ENCODE measurements at places on chromosomes 7 and 10.
A peak's percentile ranks its signal among the peaks of the same experiment; 100 is the strongest.

DNA sequence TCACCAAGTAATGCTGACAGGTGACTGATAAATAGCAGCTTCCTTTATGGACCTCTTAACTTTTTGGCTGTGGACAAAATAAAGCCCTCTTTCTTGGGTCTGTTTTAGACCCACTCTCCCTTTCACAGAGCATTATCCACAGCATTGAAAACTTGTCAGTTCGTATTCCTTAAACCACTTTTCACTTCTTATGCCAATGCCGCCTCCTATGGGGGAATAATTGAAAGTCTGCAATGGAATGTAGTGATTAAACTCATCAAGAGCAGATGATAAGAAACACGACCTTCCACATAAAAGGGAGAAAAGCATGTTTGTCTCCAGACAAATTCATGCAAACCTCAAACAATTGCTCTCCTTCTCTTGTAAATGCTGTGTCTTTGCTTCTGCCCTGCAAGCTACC is 153.4 kb downstream of the SORCS1 start:
- no peak for DNase-seq

- peak; percentile 67 for DNase-seq
Observed at GRCh38 chr10:119652361-119652730, 1.2 kb downstream of the BAG3 start.

DNA sequence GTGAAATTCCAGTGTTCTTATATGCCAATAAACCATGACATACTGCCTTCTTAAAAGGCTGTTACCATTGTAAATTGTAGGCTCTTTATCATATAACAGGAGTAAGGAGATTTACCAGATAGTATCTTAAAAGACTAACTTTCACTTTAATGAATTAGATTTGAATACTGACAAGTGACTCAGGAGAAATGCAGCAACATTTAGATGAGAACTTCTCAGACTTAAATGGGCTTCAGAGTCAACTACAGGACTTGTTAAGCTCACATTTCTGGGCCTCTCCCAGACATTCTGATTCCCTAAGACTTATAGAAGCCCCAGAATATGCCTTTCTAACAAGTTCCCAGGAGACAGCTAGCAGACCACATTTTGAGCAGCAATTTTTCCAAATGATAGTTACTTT is 466.3 kb downstream of the ARL4A start:
- DNase-seq: no peak

GRCh38 chr7:151484971-151485707 is 34.6 kb downstream of the RHEB start:
- no peak for DNase-seq

DNA sequence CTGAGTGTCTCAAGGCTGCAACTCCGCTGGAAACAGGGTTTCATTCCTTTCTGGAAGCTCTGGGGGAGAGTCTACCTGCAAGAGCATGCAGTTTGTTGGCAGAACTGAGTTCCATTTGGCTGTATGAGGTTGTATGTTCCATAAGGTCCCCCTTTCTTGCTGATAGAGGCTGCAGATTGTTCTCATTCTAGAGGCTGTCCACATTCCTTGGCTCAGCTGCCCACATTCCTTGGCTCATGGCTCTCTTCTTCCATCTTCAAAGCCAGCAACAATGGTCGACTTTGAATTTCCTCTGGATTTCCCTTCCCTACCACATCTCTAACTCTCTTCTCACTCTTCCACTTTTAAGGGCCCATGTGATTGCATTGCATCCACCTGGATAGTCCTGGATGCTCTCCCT is 147.3 kb upstream of the CDCA7L start:
- no peak for DNase-seq

DNA sequence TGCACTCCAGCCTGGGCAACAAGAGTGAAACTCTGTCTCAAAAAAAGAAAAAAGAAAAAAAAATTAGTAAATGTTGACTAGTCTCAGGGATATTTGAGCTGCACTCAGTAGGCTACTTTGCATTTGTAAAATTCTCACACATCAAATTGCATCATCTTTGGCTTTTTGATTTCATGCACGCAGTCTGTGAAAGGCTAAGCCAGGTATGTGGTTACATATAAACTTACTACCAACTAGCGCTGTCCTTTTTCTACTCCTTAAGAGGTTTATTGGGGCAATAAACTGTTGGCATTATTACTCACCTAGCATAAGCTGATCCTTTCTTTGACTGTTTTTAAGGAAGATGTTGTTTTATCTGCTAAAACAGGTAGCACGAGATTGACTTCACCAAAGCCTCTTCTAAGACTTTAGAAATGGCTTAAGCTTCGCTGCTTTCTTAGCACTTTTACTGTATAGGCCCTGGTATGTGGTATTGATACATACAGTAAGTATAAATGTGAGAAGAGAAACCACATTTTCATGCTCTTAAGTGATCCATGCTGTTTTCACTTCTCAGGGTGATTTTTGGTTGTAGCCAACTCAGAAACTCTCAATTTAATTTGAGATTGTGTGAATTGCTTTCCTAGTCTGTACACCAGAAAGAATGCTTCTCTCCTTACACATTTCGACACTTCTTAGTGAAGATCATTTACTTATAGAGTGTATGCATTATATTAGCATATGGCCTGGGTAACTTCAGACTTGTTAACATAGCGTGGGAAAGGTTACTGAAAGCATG is 323.9 kb downstream of the AUTS2 start:
- DNase-seq: no peak

DNA sequence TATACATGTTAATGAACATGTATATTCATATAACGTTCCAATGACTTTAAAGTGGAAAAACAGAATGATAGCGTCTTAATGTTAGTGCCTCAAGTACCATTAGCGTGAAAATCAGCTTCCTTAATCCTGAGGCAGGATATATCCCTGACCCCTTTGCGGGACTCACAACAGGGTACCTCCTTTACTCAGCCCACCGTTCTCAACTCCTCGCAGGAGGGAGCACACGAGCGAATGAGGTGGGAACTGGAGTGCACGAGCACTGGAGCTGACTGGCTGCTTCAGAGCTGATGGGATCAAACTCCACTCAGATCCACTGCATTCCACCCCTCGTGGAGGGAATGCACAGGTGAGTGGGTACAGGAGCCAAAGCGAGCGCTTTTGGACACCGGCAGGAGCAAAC is 36.1 kb downstream of the AVL9 start:
- no peak for DNase-seq

- DNase-seq: no peak
Observed at GRCh38 chr7:149547126-149547525, 49.5 kb upstream of the ZNF746 start.

- DNase-seq: no peak
Observed at GRCh38 chr10:91194497-91195179, 25.8 kb upstream of the PCGF5 start.

DNA sequence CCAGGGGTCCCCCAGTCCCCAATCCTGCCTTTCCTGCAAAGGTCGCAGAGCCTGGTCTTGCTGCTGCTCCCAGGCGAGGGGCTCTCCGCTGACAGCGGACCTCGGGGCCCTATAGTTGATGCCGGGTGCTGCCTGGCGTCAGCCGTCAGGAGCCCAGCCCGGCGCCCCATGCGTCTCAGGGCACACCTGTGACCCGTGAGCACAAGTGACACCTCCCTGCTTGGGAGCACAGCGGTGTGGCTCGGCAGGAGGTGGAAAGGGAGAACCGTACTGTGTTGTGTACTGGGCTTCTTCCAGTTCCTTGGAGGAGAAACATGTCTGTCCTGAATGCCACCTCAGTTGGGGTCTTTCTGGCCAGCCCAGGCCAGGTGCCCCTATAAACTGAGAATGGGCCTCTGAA is 56.7 kb downstream of the LHPP start:
- no peak for DNase-seq

DNA sequence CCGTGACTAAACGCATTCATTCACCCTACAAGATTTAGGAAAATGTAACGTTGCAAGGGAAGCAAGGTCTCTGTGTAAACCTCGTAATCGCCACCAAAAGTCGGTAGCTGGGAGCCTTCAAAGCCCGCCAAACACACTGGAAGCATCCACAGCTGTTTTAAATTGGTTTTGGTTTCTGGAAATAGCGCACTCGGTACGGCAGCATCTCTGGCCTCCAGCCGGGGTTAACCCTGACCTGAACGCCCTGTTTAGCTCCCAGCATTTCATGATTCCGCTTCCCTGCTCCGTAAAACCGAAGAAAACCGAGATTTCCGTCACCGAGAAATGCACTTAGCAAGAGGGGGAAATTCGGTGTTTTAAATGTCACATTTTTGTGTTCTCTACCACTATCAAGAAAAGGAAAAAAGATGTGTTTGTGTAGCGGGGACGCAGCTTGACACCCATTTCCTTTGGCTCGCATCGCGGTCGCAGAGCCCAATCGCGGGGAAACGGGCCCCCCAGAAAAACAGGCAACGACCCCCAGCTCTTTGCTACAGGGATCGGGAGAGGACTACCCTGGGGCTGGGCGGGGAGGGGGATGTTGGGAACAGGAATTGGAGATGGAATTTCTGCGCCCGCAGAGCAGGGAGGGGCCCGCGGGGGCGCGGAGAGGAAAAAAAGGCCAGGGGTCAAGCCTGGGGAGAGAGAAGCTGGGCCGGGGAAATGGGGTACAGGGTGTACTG is 646 bp downstream of the SGCE start:
- DNase-seq: no peak

DNA sequence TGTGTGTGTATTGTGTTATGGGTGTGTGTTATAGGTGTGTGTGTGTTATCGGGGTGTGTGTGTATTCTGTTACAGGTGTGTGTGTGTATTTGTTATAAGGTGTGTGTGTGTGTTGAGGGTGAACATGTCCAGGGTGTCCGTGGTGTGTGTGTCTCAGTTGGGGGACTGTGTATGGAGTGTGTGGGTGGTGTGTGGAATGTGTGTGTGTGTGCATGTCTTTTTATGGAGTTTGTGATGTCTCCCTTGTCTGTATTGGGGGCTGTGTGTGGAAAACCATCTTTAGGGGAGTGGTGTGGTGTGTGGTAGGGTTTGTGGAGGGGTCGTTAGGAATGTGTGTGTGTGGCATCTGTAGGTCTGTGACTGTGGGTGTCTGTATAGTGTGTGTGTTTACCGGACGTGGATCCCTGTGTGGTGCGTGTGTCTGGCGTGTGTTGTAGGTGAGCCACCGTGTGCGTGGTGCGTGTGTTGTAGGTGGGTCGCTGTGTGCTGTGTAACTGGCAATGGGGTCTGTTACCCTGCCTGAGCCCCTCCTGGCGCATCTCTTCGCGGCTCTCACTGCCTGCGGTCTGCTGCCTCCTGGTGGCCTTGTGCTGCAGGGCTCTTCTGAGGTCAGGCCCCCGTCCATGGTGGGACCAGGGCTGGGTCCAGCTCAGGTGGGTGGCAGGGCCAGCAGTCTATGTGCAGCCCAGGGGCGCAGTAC is 61.7 kb downstream of the PALD1 start:
- DNase-seq: no peak

- DNase-seq: no peak
Observed at GRCh38 chr10:103373544-103373943, 5.8 kb downstream of the TAF5 start.

DNA sequence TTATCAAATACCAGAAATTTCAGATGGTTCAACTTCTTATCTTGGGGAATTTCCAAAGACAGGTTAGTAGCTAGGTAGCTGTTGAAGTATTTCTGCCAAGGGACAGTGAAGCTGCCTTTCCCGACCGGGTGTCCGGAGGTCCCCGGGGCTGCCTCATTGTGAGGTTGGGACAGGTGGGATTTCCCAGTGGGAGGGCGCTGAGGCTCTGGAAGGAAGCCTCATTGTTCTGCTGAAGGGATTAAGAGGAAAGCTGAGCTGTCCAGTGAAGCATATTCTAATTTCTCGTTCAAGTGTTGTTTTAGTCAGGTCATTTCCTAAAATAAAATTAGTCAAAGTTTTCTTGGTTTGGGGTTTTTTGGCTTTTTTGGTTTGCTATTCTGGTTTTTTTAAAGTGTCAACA is 244.2 kb downstream of the MGMT start:
- no peak for DNase-seq

DNA sequence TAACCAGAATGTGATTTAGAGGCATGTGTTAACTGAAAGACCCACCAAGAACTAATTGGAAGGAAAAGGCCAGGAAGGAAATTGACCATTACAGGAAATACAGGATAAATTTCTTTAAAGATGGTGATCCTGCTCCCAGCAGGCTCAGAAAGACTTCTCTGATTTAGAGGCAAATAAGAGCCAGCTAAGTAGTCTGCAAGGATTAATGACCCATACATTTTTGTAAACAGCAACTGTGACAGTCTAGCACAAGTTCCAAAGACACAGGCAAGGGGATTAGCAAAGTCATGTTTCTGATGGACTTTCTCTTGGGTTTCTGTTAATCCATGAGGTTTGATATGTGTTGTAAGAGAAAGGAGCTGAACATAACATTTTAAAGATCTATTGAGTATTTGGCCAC is 425.0 kb downstream of the HTR7 start:
- no peak for DNase-seq

- DNase-seq: no peak
Observed at GRCh38 chr7:56046721-56047445, 4.4 kb downstream of the PSPH start.

- no peak for DNase-seq
Observed at GRCh38 chr7:104628017-104628416, 299.6 kb downstream of the LHFPL3 start.

DNA sequence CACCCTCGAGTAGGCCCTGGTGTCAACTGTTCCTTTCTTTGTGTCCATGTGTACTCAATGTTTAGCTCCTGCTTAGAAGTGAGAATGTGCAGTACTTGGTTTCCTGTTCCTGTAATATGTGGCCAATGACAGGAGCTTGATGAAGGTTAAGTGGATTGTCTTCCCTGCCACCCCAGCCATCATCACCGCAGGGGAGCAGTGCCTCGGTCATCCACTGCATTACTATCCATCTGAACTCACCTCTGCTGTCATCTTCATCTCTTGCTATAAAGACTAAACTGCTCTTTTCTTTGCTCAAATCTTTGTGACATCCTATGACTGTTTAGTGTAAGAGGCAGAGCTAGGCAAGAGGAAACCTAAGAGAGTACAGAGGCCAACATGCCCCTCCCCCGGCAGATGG is 15.6 kb downstream of the ITIH2 start:
- DNase-seq: no peak

DNA sequence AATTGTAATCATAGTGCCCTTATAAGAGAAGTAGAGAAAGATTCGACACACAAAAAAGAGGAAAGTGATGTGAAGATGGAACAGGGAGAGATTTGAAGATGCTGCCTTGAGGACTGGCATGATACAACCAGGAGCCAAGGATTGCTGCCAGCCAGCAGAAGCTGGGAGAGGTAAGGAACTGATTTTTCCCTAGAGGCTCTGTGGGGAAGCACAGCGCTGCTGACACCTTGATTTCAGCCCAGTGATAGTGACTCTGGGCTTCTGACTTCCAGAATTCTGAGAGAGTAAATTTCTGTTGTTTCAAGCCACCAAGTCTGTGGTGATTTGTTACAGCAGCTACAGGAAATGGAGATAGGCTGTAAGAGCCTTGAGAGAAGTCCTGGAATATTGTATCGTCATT is 98.2 kb downstream of the RAB11FIP2 start:
- no peak for DNase-seq

- DNase-seq: no peak
Observed at GRCh38 chr10:12915637-12916168, 85.8 kb downstream of the CCDC3 start.

- no peak for DNase-seq
Observed at GRCh38 chr7:138549082-138549481, 89.0 kb downstream of the TRIM24 start.

DNA sequence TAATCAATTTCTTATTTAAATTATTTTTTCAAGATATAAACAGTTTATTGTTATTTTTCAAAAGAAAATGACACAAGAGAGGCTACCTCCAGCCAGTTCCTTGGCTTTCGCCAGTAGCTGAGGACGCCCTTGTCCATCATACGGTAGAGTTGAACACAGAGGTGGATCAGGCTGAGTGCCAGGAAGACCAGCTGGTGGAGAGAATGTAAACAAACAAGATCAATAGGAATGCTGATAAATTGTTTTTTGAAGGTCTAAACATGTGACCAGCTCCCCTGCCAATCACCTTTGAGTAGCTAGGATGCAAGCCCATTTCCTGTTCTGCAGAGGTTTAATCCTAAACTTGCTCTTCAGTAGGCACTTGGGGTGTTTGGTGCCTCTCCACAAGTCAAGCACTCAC is 138.9 kb downstream of the PKD1L1 start:
- no peak for DNase-seq

Measured in CD4-positive, alpha-beta T cell treated with Interleukin-21 for 1 hour (primary cell).